Subcutaneous preadipocyte (primary cell): ENCODE measurements at places on chromosomes 16 and 17. TPM values are rescaled to one million over a fixed set of nuclear protein-coding genes. Genes with fewer than 3 reads are reported as not detected.

Gene TTLL6
- total RNA-seq: not detected in 2 replicates

Gene CLDN6
- total RNA-seq: not detected in 2 replicates

Gene KRTAP4-9
- not detected in 2 replicates for total RNA-seq

Gene LRRC37A
- 1.1 and 4.5 TPM in 2 replicates for total RNA-seq

Gene C1QTNF1
- total RNA-seq: 27.2 and 40.8 TPM in 2 replicates

Gene FAM83G
- total RNA-seq: 5.5 and 11.7 TPM in 2 replicates

Gene MYO1C
- 107 and 128 TPM in 2 replicates for total RNA-seq

Gene HOXB1
- total RNA-seq: not detected in 2 replicates

Gene OR4D1
- not detected in 2 replicates for total RNA-seq

Gene CBFA2T3
- total RNA-seq: not detected in 2 replicates

Gene TRIM25
- total RNA-seq: 53.4 and 60.3 TPM in 2 replicates

Gene KRTAP4-6
- not detected in 2 replicates for total RNA-seq

Gene TEKT3
- total RNA-seq: not detected in 2 replicates

Gene SRCIN1
- total RNA-seq: under 0.01 TPM in 1 of 2 replicates, not detected in the other

Gene PNMT
- 0.37 TPM in 1 of 2 replicates, not detected in the other for total RNA-seq

Gene CD68
- total RNA-seq: 39.7 and 53.0 TPM in 2 replicates

Gene CRISPLD2
- total RNA-seq: 6.5 and 54.4 TPM in 2 replicates

Gene CNTNAP4
- under 0.01 TPM in 2 replicates for total RNA-seq

Gene MAZ
- total RNA-seq: 204 and 210 TPM in 2 replicates

Gene PRRT2
- total RNA-seq: 0.39 and 0.73 TPM in 2 replicates

Gene KRT12
- not detected in 2 replicates for total RNA-seq

Gene KREMEN2
- total RNA-seq: not detected in 2 replicates

Gene EFCAB13
- total RNA-seq: 4.1 and 4.8 TPM in 2 replicates

Gene PRDM7
- not detected in 2 replicates for total RNA-seq

Gene IL17C
- not detected in 2 replicates for total RNA-seq

Gene SHISA9
- under 0.01 TPM in 1 of 2 replicates, not detected in the other for total RNA-seq

Gene ARL5C
- not detected in 2 replicates for total RNA-seq

Gene NME1
- 156 and 164 TPM in 2 replicates for total RNA-seq

Gene GNAO1
- total RNA-seq: under 0.01 TPM in 1 of 2 replicates, not detected in the other

Gene C17orf113
- under 0.01 and 0.37 TPM in 2 replicates for total RNA-seq

Gene MT4
- not detected in 2 replicates for total RNA-seq

Gene DNASE1L2
- under 0.01 and 1.2 TPM in 2 replicates for total RNA-seq

Gene EFNB3
- total RNA-seq: 0.37 and 0.59 TPM in 2 replicates
